ENCODE measurements at places on chromosomes 1 and 21. TPM values are rescaled to one million over a fixed set of nuclear protein-coding genes. Genes with fewer than 3 reads are reported as not detected.

Gene ZCCHC17
- 27.7 TPM for polyA plus RNA-seq

Gene C1QC
- 335 TPM for polyA plus RNA-seq

Gene LEFTY2
- polyA plus RNA-seq: 0.11 TPM

Gene SELE
- 2.1 TPM for polyA plus RNA-seq

Gene OLIG1
- 1.9 TPM for polyA plus RNA-seq

Gene DAB1
- polyA plus RNA-seq: 0.06 TPM

Gene TEKT2
- polyA plus RNA-seq: 10.2 TPM

Measured in lung (tissue), 17 donors.